ENCODE measurements at places on chromosomes 2 and 18.

DNA sequence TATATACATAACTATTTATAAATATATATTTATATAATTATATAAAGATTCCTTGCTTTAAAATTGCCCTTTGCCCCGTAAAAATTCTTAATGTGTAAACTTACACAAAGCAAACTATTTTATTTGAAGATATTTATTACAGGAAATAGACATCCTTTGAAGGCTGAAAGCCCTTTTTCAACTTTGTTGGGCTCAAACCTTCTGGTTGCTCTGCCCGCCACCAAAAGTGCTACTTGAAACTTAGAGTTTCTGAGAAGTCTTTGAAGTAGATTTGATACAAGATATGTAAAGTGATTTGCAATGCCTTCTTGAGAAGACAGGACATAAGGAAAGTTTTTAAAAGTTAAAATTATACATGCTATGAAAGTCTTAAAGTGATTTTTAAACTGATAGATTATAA lies 36.6 kb upstream of the METAP1D start:
- no peak for DNase-seq

DNA sequence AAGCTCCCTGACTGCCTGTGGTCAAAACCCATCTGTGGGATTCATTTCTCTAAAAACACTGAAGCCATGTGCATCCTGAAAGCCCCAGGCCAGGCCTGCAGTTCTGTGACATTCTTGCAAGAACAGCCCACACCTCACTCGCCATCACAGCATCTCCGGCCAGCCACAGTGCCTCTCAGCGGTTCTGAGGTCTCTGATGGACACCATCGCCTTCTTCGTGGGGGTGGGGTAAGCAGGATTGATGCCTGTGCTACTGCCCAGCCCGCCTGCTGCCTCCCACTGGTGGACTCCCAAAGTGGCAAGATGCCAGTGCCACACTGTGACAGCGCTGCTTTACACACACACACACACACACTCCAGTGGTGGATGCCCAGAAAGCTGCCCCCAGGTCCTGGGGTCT lies 5.2 kb upstream of the PRLH start:
- DNase-seq = no peak

DNA sequence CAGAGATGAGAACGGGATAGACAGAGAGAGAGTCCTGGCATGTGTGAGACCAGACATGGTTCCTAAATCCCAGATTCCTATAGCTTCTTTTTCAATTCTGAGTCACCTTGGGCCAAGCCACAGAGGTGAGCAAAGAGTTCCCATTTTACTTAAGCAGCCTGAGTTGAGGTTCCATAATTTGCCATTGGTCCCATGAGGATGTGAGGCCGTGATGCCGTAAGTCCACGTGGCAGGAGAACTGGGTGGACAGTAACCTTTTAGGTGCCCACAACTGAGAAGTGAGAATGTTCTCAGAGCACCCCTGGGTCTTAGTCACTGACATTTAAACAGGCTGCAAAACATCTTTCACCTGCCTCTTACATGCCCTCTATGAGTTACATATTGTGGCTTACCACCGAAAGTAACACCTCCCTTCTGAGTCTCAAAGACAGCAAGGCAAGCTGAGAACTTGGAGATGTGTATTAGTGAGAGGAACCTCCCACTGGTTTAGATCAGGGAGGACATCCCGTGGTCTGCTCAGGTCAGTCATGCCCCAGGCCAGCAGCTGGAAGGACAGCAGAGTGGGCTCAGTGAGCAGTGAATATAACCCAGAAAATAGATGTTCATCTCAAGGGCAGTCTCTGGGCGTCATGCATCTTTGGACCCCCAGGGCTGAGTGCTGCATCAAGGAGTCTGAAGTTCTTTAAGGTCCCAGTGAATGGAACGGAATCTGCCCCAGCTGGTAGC lies 127.9 kb upstream of the LGALSL start:
- DNase-seq = no peak

DNA sequence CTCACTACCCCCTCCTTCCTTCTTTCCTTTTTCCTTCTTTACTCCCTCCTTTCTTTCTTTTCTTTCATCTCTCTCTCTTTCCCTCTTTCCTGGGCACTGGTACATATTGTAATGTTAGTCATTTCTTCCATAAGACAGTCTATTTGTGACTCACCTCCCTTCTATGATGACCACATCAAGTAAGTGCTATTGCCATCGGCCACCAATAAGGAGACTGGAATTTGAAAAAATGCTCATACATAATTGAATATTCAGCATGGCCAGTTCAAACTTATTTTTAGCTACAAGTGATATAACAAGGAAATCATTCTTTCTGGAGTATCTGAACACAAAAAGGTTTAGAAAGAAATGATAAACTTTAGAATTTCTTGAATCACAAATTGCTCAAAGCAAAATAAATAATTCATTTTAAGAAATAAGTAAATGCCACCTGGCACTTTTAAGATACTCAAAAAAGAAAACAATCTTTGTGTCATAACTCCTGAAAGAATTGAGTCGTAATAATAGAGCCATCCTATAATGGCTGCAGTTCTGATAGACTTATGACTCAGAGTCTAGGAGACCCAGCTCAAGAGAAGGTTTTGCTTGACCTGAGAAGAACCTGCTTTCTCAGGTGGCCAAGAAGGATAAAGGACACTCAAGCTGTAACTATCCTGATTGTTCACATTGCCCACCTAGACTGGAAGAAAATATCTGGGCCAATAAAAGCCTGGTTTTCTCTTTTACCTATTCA lies 51.6 kb upstream of the CCBE1 start:
- no peak for DNase-seq

DNA sequence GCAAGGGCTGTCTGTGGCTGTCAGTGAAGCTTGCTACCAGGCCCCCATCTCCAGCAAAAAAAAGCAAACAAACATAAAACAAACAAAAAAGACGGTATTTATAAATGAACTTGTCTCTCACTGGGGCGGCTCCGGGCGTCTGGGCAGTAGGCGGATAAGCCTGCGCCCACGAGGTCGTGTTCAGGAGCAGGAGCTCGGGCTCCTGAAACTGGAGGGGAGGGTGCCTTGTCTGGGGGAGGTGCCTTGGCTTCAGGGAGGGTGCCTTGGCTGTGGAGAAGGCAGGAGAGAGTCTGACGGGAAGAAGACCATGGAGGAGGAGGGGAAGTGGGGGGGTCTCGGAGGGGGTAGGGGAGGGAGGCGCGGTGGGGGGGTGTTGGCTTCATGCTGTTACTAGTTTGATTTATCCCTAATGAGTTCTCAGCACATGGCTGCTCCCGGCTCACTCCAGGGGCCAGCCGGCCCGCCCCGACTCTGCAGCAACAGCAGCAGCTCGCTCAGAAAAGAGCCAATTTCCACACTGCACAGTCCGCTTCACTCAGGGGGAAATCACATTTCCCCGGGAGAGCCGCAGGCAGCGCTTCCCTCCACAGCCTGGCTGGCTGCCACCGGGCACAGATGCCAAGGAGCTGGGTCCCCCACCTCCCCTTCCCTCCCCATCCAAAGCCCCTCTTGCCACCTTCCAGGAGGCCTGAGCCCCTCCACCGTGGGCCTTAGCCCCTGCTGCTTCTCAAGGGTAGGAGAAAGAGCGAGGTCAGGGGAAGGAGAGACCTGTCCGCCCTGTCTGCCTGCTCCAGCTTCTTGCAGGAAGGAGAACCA lies 38.7 kb downstream of the PSD4 start:
- no peak for DNase-seq

- DNase-seq = no peak
These were observed 435.4 kb downstream of the IRS1 start for GRCh38 chr2:226364217-226364616.

DNA sequence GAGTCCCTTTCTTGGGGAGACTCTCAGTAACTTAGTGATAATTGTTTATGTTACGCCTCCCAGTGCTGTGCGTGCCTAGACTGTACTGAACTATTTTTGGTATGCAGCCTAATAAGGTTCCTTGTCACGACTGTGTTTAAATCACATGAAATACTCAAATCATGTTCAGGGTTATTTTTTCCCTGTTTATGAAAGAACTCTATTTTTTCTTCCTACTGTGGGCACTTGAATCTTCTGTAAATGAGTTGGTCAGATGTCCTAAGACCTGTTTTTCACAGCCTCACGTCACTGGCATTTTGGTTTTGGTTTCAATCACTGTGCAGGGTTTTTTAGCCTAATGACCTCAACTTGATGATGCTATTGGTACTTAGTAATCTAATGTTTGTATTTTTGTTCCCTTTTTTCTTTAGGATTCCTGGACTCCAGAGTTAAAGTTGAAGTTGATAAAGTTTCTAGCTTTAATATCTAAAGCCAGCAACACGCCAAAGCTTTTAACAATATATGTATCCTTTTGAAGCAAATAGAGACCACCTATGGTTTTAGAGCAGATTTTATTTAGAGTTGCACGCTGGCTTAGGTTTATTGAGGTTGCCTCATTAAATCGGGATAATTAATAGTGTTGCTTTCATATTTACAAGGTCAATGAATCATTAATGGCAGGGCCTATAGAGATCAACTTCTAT lies 24.0 kb downstream of the ARMC9 start:
- no peak for DNase-seq

All from ecto neural progenitor cell (in vitro differentiated cells).